ENCODE measurements at places on chromosomes 1 and 21. TPM values are rescaled to one million over a fixed set of nuclear protein-coding genes. Genes with fewer than 3 reads are reported as not detected.

DNA sequence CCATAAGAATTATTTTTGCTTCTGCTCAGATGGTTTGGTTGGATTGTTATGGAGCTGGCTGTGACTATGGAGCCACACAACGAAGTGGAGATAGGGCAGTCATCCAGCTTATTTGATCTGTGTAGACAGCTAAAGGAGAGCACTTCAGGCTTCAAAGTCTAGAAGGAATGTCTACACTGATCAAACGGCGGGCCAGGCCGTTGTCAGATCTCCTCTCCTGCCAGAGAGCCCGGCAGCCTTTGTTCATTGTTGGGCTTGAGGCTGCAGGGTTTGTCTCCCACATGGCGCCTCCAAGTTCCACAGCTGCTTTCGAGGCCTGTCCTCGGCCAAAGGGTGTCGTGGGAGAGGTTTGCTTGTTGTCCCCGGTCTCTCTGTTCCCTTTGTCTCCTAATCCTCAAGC, 2.8 kb upstream of the STMN1 start:
- no peak for DNase-seq

DNA sequence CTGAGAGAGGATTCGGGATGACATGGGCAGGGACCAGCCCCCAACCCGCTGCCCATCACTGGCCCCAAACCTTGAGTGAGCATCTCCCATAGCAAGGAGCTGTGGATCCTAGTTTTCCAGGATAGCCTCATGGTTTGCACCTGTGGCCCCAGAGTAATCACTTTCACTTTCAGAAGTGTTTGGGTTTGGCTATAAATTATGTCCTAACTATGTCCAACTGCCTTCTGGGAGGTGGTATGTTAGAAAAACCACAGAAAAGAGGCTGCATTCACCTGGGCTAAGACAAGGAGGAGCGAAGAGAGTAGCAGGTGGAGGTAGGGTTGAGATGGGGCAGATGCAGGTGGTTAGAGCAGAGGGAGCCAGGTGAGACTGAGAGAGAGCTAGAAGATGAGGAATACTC, 19.4 kb upstream of the CLIC6 start:
- DNase-seq = no peak

GRCh38 chr1:160066829-160067745, 2.9 kb downstream of the KCNJ10 start:
- DNase-seq = no peak

The OR2L13 gene
- not detected for total RNA-seq

The PUSL1 gene
- total RNA-seq = 16.2 TPM

DNA sequence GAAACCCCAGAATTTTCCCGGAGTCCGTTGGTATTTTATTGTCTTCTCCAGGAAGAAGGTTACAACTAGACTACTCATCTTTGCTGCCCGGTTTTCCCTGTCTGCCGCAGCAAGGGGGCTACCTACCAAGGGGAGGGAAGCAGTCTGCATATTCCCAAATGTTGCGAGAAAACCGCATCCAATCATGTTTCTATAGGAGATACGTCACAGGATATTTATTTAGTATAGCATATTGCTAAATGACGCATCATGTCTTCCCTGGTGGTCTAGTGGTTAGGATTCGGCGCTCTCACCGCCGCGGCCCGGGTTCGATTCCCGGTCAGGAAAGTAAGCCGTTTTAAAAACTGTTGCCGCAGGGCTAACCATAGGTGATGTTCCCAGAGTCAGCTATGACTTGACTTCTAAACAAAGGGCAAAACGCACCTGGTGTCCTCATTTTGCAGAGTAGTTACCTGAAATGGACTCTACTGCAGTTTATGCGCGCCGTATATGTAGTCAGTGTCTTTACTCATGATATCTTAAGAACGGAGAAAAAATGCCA, 15.2 kb upstream of the ZNF692 start:
- DNase-seq = peak; percentile 69

GRCh38 chr1:89836252-89837035, 15.6 kb downstream of the LRRC8D start:
- DNase-seq = no peak

DNA sequence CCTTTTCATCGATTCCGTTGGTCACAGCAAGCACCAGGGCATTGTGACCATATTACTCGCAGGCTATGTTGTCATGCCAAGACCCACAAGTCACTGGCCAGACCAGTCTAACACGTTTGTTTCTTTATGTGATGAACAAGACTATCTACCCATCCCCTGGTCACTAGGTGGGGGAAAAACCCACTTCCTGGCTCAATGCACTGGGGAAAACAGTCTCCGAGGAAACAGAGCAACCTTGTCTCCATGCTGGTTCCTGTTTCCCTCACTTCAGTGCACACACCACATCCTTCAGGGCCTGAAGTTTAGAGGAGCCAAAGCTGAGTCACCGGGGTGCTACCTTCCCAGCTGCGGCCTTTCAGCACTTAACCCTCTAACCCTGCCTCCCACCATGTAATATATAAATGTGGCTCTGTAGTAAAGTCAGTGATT, 20.9 kb downstream of the ERICH3 start:
- DNase-seq = no peak

DNA sequence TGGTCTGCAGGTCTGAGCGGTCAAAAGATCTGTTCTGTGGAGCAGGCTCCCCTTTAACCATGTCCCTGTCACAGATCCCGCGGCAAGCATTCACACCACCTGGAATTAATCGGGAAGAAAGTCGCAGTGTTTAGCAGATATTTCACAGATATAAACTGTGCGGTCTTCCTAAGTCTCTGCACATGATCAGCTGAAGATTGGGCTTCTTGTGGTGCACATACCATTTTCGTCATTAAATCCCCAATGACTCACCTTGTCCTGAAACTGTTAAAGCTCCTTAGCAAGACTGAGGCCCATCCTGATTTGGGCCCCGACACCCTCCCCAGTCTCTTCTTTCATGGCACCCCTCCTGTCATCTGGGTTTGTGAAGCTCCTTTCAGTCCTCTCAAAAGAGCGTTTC, 158.8 kb downstream of the KIF26B start:
- no peak for DNase-seq

Data from lower lobe of right lung (tissue), 2 donors.